ELR (cell line): ENCODE measurements at places on chromosomes 5 and 9.
A peak's percentile ranks its signal among the peaks of the same experiment; 100 is the strongest.

- no peak for DNase-seq
Observed at GRCh38 chr9:6525326-6526045, 112.5 kb downstream of the UHRF2 start.

GRCh38 chr5:107364443-107365319, 306.1 kb downstream of the EFNA5 start:
- DNase-seq, result peak; percentile 13

DNA sequence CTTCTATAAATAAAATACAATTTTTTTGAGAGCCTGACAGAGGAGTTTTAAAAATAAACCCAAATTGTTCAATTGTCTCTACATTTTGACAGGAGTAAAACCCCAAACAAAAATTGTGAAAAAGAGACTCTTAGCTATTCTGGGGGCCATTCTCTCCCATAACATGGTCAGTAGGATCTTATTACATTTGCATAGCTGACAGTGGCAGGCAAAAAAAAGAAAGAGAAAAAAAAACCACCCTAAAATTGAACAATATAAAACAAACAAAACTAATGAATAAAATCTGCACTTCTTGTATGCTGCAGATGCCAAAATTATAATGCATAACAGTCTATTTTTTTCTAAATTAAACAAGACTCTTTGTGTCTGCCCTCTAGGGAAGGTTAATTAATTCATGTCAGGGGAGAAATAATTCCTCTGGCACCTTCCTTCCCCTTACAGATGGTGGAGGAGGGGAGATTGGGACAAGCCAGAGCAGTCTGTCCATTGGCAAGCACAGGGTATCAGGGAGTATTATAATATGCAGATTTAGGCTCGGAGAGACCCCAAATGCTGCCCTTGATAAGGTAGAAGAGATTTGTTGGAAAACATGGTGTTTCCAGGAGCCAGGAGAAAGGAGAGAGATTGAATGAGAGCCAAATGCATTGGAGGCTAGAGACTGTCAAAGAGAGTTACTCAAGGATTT, 79.7 kb upstream of the CDH6 start:
- no peak for DNase-seq

GRCh38 chr5:157917899-157918809, 59.2 kb upstream of the CLINT1 start:
- DNase-seq, result peak; percentile 73

DNA sequence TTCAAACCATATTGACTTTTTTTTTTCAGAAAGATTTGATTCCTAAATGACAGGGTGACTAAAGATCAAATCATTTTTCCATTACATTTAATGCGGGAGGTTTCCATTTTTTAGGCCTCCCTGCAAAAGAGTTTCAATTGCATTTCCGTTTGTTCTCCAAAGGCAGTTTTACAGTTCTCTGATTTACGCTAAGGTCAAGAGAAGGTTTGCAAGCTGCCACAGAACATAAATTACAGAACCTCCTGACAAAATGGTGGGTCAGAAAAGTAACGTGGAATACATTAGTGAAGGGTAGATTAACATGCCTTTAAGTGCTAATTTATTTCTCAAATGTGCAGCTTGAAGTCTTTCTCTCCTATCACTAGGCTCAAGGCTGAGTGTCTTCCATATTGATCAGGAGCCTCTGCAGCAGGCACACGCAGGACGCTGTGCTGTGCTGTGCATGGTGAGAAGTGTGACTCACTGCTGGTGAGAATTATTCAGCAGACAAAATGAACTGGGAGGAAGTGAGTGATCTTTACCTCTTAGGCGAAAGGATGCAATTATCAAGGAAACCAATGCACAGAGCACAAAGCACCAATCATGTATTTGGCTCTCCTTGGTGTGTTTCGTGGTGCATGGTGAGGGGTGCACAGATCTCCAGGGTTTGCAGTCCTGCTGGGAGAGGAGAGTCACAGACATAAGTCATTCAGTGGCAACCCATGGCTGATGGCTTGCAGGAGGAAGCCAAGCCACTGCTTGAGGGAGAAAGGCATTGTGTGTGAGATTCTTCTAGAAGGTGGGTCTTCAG, 136.3 kb downstream of the TENT4A start:
- no peak for DNase-seq

DNA sequence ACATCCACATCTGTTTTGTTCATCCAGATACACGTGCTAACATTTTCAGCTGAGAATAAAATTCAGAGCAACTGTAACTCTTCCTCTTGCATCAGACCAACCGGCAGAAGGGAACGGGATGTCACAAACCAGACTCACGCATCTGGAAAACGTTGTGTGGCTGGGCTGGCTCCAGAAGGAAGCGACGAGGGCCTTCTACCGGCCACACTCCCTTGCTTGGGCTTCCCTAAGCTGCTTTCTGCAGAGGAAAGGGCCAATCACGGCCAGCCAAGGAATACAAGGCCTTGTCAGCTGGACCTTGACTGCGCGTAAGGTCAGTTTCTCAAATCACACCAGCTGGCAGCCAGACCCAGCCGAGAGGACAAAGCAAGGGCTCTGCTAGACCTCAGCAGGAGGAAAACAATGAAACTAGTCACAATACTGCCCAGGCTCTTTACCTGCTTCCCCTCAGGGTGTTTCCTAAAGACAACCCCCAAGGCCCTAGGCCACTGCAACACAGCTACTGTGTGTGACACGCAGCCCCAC, 106.1 kb downstream of the THBS4 start:
- no peak for DNase-seq

DNA sequence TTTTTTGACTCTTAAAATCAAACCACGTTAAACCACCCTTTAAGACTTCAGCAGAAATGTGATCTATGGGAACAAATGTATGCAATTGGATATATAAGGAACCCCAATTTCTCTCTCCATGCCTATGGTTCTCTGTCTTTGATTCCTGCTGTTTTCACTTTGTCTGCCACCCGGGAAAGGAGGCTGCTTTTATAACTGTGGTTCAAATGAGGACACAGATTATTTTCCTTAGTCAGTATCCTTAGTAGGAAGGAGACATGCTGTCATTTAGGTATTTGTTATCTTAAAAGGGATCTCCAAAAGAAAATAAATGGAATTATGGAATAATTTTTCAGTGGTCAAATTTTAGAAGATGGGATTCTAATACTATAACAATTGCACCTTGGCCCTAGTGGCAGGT, 176.1 kb upstream of the NREP start:
- no peak for DNase-seq

DNA sequence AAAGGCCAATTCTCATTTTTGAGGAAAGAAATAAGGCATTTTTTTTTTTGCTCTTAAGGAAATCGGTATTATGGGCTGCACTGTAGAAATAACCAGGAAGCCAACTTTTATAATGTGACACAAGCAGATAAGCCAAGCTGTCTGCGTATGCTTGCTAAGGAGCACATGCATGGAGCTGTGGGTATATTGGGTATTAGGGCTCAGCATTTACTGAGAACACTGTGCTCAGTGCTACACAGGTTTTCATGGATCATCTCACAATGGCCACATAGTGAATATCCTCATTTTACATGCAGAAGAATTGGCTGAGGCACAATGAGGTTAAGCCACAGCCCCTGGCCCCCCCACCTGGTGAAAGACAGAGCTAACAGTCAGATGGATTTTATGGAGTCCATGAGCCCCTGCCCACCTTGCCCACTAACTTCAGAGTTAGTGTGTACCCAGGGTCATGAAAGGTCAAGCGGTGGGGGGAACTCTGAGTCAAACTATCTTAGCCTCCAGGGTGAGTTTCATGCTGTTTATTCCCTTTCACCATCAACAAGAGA, 204.8 kb downstream of the SPATA31A6 start:
- DNase-seq, result no peak

DNA sequence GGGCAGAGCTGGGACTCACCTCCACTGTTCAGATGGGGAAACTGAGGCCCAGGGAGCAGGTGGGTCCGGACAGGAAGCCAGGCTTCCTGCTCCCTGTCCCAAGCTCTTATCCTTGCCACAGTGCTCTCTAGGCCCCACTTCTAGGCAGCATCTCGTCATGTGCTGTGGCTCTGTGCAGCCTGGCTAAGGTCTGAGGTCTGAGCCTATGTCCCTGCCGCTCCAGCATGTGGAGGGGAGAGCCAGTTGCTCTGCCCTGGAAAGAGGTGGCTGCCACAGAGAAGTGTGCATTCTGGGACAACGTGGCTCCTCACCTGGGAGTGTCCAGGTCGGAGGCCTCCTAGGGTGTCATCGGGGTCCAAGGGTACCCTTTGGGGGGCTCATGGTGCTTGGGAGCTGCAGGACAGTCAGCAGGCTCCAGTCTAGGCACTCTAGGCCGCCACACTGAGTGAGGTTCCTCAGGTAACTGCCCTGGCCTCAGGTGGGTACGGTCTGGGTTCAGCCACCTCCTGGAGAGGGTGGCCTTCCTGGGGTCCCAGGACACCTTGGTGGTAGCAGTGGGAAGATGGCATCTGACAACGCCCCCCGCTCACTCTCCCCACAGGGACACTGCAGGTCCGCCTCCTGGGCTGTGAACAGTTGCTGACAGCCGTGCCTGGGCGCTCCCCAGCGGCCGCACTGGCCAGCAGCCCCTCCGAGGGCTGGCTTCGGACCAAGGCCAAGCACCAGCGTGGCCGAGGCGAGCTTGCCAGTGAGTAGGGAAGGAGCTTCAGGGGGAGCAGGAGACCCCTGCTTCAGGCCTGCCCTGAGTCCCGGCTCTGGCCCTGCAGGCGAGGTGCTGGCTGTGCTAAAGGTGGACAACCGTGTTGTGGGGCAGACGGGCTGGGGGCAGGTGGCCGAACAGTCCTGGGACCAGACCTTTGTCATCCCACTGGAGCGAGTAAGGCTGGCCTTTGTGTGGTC, 10.4 kb downstream of the PKN3 start:
- no peak for DNase-seq

DNA sequence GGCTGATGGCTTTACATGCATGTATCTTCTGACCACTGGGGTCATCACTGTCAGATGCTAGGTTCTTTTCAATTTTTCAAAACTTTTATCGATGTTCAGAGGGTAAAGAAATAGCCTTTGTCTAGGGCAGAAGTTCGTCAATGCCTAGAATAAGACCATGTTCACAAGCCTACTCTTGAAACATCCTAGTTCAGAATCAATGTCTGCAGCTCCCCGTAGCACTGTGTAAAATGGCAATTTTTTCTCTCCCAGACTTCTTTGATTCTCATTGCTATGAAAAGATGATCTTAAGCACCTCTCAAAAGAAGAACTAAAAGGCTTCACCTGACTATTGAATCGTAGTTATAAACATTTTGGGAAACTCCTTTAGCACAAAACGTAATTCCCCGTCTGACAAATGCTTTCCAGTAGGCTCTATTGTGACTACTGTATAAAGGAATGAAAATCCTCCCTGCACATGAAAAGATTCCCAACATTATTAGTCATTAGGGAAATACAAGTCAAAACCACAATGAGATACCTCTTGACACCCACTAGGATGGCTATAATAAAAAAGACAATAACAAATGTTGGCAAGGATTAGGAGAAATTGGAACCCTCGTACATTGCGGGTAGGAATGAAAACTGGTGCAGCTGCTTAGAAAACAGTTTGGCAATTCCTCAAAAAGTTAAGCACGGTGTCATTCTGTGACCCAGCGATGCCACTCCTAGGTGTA, 263.5 kb downstream of the ARHGAP26 start:
- DNase-seq, result peak; percentile 95

- DNase-seq, result peak; percentile 75
Observed at GRCh38 chr9:115104908-115105307, 13.0 kb downstream of the TNC start.

DNA sequence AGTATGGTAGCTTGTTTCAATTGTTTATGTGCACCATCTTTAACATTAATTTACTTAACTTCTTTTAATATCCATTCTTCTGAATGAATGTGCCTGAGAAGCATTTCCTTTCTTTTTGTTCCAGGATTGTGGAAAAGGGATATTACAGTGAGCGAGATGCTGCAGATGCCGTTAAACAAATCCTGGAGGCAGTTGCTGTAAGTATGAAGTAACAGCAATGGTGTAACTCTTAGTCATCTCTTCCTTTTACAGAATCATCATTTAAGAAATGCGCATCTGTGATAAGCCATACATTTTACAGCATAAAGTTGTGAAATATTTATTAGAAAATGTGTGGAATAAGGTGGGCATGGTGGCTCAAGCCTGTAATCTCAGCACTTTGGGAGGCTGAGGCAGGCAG, 117.7 kb downstream of the STARD4 start:
- DNase-seq, result peak; percentile 79

GRCh38 chr9:137021979-137022661, 5.9 kb downstream of the ABCA2 start:
- DNase-seq, result peak; percentile 92

GRCh38 chr9:85112391-85112790, 442.9 kb downstream of the NTRK2 start:
- DNase-seq, result no peak

DNA sequence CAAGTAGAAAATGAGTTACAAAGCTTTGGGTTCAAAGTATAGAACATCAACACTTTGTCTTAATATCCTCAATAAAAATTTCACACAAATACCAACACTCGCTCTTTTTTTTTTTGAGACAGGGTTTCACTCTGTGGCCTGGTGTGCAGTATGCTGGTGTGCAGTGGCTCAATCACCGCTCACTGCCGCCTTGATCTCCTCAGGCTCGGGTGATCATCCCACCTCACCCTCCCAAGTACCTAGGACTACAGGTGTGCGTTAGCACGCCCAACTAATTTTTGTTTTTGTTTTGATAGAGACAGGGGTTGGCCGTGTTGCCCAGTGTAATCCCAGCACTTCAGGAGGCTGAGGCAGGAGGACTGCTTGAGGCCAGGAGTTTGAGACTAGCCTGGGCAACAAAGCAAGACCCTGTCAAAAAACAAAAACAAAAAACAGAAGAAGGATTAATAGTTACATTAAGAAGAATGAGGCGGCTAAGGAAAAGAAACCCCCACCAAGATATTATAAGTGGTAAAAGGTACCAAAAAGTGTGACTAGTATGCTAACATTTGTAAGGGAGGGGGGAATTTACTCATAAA, 20.3 kb downstream of the FNBP1 start:
- no peak for DNase-seq

DNA sequence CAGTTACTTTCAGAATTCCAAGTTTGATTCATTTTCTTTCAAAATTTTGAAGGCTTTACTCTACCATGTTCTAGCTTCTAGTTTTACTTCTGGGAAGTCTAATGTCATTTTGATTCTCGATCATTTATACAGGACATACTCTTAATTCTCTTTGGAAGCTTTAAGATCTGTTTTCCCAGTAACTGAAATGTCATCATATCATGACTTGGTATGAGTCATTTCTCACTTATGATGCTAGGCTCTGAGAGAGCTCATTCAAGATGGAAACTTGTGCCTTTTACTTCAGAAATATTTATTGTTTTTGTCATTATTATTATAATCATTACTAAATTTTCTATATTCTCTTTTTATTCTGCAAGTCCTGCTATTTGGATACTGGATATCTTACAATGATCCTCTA, 222.3 kb downstream of the PARP8 start:
- DNase-seq, result no peak

DNA sequence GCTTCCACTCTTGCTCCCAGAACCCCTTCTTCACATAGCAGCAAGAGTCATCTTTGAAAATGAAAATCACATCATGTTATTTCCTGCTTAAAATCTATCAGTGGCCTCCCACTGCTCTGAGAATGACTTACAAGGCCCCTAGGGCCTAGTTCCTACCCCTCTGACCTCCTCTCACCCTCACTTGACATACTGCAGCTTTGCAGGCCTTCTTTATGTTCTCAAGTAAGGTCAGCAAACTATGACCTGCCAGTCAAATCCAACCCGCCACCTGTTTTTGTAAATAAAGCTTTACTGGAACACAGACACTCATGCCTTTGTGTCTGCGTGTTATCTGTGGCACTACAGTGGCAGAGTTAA, 185.7 kb downstream of the NR3C1 start:
- DNase-seq, result no peak
